ENCODE measurements at places on chromosomes 3 and 15.

DNA sequence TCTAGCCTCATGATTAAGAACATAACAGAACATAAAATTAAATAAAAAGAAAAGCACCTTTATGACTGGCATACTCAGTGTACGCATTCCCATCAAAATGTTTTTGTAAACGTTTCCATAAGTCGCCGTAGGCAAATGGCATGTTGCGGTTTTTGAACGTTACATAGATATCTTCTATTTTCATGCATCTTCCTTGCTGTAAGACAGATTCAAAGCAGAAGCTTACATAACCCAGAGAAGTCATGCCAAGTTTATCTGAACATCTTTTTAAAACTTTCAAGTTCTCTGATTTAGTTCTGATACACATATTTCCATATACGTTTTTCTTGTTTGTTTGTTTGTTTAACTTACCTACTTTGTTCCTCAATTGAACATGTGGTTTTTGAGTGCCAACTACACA lies 388.6 kb downstream of the GABRG3 start:
- no peak for DNase-seq

GRCh38 chr3:120088622-120089021 lies 5.6 kb downstream of the GSK3B start:
- no peak for DNase-seq

GRCh38 chr3:38544926-38545325 lies 48.8 kb downstream of the EXOG start:
- DNase-seq = no peak

GRCh38 chr3:179015551-179016020 lies 56.0 kb downstream of the ZMAT3 start:
- DNase-seq = peak; percentile 61

GRCh38 chr3:177196456-177197040 lies 734 bp downstream of the TBL1XR1 start:
- no peak for DNase-seq

GRCh38 chr15:84143753-84144314 lies 91.7 kb upstream of the GOLGA6L4 start:
- DNase-seq = no peak

- DNase-seq = no peak
Observed at GRCh38 chr3:5226783-5227182, 39.3 kb downstream of the EDEM1 start.

DNA sequence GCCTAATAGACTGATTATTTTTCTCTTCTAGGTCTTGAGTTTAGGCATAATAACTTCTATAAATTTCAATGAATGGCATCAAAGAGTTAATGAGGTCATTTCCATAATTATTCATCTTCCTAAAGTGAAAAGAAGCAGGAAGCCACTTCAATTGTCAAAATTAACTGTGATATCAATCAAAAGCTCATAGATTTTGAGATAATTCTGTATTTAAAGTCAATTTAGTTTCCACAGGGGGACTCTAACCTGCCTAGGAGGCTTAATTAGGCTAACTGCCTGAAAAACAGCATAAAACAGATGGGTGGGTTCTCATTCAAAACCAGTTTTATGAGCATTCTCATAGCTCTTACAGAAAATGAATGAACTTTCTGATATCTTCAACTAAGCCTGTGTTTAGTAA lies 177.8 kb downstream of the OTOL1 start:
- no peak for DNase-seq

- DNase-seq = no peak
Observed at GRCh38 chr3:173403376-173403775, 5.8 kb downstream of the NLGN1 start.

DNA sequence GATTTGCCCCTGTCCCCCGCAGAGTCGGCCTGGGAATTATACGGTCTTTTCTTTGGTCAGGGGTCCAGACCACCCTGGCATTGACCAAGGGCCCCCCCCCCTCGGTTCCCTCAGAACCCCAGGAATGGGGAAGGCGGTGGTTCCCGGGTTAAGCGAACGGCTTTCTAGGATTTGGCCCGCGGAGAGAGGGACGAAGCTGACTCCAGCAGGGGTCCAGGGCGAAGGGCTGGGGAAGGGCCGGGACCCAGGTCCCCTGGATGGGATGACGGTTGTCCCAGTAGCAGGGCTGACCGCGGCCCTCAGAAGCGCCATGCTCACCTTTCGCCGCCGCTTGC lies 274 bp downstream of the RRP9 start:
- no peak for DNase-seq

- DNase-seq = no peak
Observed at GRCh38 chr3:128084675-128085021, 32.4 kb downstream of the SEC61A1 start.

DNA sequence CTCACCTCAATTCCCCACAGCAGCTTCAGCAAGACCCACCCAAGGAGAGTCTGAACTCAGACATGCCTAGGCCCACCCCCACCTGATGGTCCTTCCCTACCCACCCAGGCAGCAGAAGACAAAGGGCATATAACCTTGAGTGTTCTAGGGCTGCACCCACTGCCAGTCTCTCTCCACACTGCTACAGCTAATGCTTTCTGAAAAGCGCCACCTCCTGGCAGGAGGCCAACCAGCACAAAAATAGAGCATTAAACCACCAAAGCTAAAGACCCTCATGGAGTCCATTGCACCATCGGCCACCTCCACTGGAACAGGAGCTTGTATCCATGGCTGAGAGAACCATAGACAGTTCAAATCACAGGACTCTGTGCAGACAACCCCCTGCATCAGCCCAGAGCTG lies 11.3 kb upstream of the RPL39L start:
- peak; percentile 50 for DNase-seq
